Testis (tissue), 5 donors: ENCODE measurements at places on chromosomes 5 and 9.

DNA sequence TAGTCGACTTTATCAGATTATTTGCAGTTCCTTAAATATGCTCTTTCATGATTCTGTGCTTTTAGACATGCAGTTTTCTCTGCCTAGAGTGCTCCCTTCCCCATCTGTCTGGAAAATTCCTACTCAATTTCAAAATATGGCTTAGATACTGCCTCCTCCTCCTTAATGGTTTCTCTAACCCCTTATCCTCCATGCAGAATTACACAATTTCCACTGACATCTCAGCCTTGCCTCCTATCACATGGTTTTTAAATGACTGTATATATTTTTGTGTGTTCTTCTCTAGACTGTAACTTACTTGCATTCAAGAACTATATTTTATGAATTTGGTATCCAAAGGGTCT, 85.2 kb downstream of the SLC44A1 start:
- DNase-seq = no peak

- DNase-seq = no peak
Measured at GRCh38 chr5:10481241-10481935, 39.7 kb downstream of the ROPN1L start.

GRCh38 chr5:37810311-37810710, 29.5 kb downstream of the GDNF start:
- no peak for DNase-seq

- no peak for DNase-seq
Measured at GRCh38 chr5:60521376-60522291, 178.3 kb downstream of the DEPDC1B start.

GRCh38 chr5:132238169-132238744, 10.6 kb upstream of the P4HA2 start:
- DNase-seq = peak; percentile 88

GRCh38 chr5:19928562-19929421, 59.2 kb downstream of the CDH18 start:
- no peak for DNase-seq

DNA sequence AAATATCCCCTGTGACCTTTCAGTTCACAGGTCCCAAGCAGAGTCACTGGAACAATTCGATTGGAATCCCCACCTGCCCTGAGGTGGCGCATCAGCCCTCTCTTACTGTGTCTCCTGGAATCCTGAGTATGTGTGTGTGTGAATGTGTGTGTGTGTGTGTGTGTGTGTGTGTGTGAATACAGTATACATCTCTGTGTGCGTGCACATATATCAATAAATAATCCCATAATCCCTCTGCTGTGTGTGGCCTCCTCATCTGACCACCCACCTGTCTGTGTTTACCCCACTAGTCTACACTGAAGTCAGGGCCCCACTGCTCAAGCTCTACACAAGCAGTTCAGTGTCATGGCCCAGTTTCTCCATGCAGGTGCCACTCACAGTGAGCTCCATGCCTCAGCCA, 187.4 kb downstream of the ERCC6L2 start:
- no peak for DNase-seq

GRCh38 chr5:72621576-72621975, 114.4 kb upstream of the ZNF366 start:
- DNase-seq = no peak

DNA sequence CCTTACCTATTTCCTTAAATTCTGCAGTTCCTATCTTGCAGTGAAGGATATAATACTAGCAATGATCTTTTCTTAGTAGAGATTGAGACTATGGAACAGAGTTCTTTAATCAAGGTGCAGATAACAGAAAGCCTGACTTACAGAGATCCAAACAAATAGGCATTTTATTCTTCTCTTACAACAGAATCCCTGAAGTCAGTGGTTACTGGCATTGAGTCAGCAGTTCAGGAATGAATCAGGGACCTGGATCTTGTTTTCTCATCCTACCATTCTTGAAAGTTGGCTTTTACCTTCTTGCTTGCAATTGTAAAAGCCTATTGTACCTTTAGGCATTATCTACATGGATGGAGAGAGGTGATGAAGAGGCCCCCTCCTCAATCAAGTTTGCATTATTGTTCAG, 47.5 kb upstream of the TLE4 start:
- DNase-seq = no peak

GRCh38 chr5:21774801-21775200, 1078.3 kb downstream of the CDH12 start:
- no peak for DNase-seq

GRCh38 chr5:178203670-178204181, 607 bp upstream of the HNRNPAB start:
- DNase-seq = no peak

GRCh38 chr5:81848362-81848880, 97.5 kb upstream of the SSBP2 start:
- peak; percentile 28 for DNase-seq

- DNase-seq = no peak
Measured at GRCh38 chr9:14089051-14089803, 224.7 kb downstream of the NFIB start.

DNA sequence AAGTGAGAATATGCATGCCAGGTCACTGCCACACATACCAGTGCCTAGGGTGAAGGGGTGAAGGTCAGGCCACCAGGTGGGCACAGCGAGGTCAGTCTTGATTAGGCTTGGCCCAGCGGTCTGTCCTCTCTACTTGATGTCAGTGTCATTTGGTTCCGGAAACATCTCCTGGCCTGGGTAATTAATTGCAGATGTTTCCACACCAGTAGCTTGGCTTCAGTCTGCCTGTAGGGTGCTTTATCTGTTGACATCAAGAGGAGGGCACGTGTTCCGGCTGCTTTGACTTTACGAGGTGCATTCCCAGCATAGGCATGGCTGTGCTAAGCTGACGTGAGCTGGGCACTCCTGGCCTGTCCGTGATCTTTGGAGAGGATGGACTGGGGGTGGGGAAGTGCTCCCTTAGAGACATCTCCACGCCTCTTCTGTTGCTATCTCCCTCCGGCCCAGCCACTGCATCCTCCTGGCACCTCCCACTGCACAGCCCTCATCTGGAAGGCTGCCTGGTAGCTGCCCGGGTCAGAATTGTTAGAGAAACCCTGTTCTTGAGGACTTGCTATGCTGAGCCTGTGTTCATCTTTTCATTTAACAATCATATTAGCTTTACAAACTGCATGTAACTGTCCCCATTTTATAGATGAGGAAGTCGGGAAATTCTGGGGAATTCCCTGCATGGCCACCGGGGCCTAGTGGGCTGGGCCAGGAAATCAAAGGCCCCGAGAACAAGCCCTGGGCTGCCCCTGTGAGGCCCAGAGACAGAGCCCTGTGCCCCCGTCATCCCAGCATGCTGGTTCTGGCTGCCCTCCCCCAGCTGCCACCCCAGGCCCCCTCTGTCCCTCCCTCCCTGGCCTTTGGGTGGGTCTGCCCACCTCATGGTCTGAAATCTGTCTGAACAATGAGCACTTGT, 29.1 kb downstream of the JADE2 start:
- DNase-seq = peak; percentile 90

GRCh38 chr9:758146-758545, 83.4 kb upstream of the DMRT1 start:
- no peak for DNase-seq

DNA sequence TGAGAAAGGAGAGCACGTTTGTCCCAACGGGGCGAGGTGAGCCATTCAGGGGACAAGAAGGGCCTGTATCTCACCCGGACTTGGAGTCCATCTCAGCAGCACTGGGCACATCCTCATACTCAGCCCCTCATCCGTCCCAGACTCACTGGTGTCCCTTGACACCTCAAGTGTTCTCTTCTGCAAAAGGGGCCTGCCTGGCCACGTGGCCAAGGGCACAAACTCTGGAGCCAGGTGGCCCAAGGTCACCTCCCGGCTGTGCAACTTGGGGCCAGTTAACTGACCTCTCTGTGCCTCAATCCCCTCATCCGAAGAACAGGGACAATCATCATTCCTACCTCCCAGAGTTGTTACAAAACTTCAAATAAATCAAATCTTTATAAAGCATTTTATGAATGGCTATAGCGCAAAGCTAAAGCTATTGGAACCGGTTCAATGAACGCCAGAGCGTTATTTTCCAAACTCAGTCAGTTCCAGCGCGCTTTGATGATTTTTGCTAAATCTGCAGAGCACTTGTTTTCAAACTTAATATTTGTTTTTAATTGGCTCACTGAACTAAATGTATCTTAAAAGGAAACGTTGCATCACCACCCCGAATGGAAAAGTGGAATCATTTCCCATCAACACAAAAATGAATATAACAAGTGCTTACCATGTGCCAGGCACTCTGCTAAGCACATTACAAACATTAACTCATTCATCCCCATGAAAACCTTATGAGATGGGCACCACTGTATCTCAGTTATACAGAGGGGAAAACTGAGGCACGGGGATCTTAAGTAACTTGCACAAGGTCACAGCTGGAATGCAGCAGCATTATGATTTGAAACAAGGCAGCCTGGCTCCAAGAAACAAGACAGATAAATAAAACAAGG, 49.3 kb downstream of the DUSP1 start:
- DNase-seq = peak; percentile 30

DNA sequence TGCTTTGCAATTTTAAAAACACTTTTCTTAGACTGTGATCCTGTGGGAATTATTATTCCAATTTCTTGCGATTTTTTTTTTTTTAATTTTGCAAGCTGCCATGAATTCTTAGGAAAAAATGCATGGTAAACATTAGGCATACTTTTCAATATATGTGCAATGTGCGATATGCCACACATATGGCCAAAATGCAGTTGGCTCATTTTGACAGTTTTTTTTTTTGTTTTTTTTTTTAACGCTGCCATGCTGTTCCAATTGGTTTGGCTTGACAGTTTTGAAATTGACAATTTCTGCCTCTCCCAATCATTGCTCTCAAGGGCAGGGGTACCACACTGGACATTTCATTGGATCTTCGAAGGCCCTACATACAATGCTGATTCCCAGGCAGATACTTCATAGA, 36.4 kb downstream of the DAPK1 start:
- no peak for DNase-seq

DNA sequence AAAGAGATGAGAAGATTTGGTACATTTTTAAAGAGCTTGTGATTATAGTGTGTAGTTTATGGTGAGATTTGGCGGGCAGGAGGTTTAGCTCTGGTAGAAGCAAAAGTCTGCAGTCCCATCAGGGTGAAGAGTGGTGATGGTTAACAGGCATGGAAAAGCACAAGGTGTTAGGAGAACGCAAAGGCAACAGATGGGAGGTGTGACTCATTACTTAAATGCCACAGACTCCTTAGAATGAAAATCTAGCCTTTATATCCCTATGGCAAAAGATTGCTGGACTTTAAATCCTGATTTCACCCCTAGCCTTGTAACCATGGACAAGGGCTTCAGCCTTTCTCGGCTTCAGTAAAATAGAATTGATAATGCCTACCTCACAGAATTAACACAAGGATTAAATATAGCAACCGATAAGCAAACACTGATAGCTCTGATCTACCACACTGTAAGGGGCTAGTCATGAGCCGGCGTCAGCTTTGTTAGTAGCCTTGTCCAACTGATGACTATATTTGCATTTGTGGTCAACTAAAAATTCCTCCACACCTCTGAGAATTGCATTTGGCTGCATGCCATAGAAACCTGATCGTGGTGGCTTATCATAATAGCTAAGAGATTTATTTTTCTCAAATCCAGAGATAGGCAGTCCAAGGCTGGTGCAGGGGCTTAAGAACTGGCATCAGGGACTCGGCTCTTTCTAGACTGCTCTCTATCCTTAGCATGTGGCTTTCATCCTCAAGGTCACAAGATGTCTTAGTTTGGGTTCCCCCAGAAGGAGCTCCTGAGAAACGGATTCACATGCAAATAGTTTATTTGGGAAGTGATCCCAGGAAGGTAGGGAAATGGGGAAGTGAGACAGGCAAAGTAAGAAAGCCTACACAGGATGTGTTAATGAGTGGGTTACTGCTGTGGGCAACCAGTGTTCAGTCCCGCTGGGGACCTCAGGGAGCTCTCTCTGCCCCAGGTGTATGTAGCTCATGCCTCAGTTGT, 19.6 kb downstream of the MFAP3 start:
- DNase-seq = no peak

DNA sequence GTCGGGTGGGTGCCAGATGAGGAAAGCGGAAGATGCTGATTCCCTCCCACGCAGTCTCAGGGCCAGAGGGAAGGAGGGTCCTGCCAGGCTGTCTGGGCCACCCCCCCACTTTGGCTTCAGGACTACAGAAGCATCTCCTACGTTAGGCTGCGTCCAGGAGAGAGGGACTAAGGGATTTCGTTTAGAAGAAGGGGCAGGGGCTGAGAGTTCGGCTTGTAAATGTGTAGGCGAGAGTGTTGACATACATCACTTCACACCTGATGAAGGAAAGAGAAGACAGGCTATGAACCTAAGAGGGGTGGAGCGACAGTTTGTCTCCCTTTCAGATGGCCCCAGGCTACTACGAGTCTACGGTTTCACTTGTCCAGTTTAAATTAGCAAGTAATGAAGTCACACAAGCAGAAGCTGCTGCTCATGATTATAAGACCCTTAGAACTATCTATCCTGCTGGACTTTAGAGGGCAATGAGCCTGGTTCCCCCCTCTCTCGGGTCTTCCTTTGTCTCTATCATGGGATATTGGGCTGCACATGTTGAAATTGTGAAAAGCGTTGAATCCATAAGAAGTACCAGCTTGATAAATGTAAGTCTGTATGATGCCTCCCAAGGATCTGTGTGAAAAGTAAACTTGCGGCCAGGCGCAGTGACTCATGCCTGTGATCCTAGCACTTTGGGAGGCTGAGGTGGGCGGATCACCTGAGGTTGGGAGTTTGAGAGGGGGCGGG, 193.0 kb downstream of the AOPEP start:
- DNase-seq = no peak

DNA sequence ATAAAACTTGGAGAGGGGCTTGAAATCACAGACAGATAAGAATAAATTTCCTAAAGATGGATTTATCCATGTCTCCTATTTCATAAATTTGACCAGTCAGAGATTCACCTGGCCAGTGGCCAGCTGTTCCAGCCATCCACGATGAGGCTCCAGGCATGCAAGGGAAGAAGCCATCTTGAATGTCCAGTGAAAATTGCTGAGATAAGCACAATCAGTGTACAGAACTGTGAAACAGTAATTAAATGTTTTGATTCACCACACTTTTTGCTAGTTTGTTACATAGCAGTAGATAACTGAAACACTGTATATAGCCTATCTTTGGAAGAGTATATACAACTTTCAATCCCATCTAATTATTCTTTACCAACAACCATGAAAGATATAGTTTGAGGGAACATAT, 163.5 kb downstream of the HINT1 start:
- DNase-seq = no peak

DNA sequence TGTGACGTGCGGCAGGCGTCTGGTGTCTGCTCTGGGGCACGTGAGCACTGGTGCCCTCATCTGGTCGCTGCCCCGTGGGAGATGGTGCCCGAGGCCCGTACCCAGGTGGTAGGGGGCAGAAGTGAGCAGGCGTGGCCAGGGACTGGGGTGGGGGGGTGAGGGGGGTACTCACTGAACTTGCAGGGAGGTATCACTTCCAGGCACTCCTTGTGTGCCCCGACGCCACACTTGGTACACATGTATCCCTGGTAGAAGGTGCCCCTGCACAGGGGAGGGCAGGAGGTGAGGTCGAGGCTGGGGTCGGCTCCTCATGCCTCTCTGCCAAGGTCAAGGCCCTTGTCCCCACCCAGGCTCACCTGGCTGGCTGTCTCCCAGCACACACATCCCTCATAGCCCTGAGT, 45.2 kb upstream of the SARDH start:
- no peak for DNase-seq

GRCh38 chr5:5356765-5357164, 65.7 kb upstream of the ICE1 start:
- no peak for DNase-seq

- DNase-seq = no peak
Measured at GRCh38 chr5:124644138-124644537, 102.3 kb downstream of the ZNF608 start.

GRCh38 chr9:4929917-4930316, 55.2 kb upstream of the JAK2 start:
- no peak for DNase-seq

- no peak for DNase-seq
Measured at GRCh38 chr5:4881366-4882002, 258.6 kb upstream of the ADAMTS16 start.
